Transverse colon (tissue), 4 donors: ENCODE measurements at places on chromosomes 2 and 18. TPM values are rescaled to one million over a fixed set of nuclear protein-coding genes. Genes with fewer than 3 reads are reported as not detected.
A peak's percentile ranks its signal among the peaks of the same experiment; 100 is the strongest.

The SNORC gene
- total RNA-seq, result 45.6 TPM

The MDH1B gene
- 365 TPM for total RNA-seq

The UGT1A10 gene
- 54.9 TPM for total RNA-seq

The CHRND gene
- total RNA-seq, result not detected

The RAX gene
- not detected for total RNA-seq

The LOXL3 gene
- total RNA-seq, result 4.1 TPM

The TBR1 gene
- total RNA-seq, result not detected

The PELI1 gene
- total RNA-seq, result 46.2 TPM

The GAD1 gene
- not detected for total RNA-seq

The OTX1 gene
- total RNA-seq, result not detected

The SCTR gene
- total RNA-seq, result not detected

GRCh38 chr18:49645841-49646351, 84.0 kb downstream of the LIPG start:
- H3K4me1 ChIP-seq, result peaks cover 18% of the 10 kb centered on the region
- no peak overlapping the region for H3K4me3 ChIP-seq
- peak overlapping the region; percentile 37 for H3K27ac ChIP-seq
- DNase-seq, result peak; percentile 27
- H3K36me3 ChIP-seq, result no peaks in the 10 kb centered on the region
- no peaks in the 10 kb centered on the region for H3K27me3 ChIP-seq

GRCh38 chr2:196274387-196274809, 103.0 kb upstream of the STK17B start:
- H3K4me3 ChIP-seq, result no peak overlapping the region
- H3K27ac ChIP-seq, result peak overlapping the region; percentile 78
- H3K36me3 ChIP-seq, result no peaks in the 10 kb centered on the region
- DNase-seq, result peak; percentile 36
- H3K4me1 ChIP-seq, result peaks cover 11% of the 10 kb centered on the region

DNA sequence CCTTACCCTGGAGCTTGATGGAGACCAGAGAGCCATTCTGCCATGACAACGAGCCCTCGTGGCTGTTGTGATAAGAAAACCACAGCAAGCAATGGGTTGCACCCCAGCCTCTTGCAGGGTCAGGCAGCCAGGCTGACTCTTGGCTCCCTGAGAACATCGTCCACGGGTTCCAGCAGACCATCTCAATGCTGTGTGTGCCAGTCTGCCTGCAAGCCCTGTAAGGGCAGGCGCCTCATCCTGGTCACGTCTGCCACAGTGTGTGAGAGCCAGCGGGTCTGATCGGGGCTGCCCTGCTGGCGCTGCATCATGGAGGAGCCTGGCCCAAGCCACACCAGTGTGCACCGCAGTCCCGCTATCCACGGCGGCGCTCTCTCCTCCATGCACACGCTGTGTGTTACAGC, 71.0 kb upstream of the MGAT4A start:
- H3K4me1 ChIP-seq, result no peaks in the 10 kb centered on the region
- no peaks in the 10 kb centered on the region for H3K27me3 ChIP-seq
- DNase-seq, result no peak

- DNase-seq, result no peak
- H3K4me1 ChIP-seq, result peaks cover 22% of the 10 kb centered on the region
- no peaks in the 10 kb centered on the region for H3K27me3 ChIP-seq
- H3K36me3 ChIP-seq, result no peaks in the 10 kb centered on the region
- H3K27ac ChIP-seq, result peak overlapping the region; percentile 36
These were observed 51.2 kb downstream of the CYRIA start for GRCh38 chr2:16614314-16614860.

DNA sequence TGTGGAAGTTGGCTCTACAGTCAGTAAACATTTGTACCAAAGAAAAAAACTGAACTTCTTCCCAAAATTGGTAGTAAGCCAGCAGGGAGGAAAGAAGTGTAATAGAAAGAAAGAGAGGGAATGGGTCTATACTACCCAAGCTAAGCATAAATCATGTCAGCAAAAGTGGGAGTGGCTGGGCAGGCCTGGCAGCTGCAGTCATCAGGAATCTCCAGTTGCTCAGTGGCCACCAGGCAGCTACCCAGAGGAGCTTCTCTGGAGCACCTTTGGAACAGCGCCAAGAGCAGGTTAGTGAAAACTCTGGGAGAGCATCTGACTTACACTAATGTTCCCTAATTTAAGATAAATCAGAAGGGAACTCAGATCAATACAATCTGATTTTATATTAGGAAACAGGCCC, 14.3 kb downstream of the FRZB start:
- H3K4me1 ChIP-seq, result no peaks in the 10 kb centered on the region
- H3K27me3 ChIP-seq, result no peaks in the 10 kb centered on the region
- no peaks in the 10 kb centered on the region for H3K36me3 ChIP-seq
- DNase-seq, result no peak
- no peak overlapping the region for H3K27ac ChIP-seq

- H3K4me1 ChIP-seq, result no peaks in the 10 kb centered on the region
- no peak overlapping the region for H3K27ac ChIP-seq
- DNase-seq, result no peak
- no peaks in the 10 kb centered on the region for H3K27me3 ChIP-seq
- H3K36me3 ChIP-seq, result no peaks in the 10 kb centered on the region
- H3K4me3 ChIP-seq, result no peak overlapping the region
These were observed 241.8 kb upstream of the MGAT5 start for GRCh38 chr2:134011936-134012586.

- H3K4me1 ChIP-seq, result no peaks in the 10 kb centered on the region
- DNase-seq, result no peak
- H3K36me3 ChIP-seq, result no peaks in the 10 kb centered on the region
- no peaks in the 10 kb centered on the region for H3K27me3 ChIP-seq
- no peak overlapping the region for H3K27ac ChIP-seq
These were observed 149.2 kb upstream of the NCKAP5 start for GRCh38 chr2:133717497-133717896.

GRCh38 chr2:10659898-10660568, 29.7 kb downstream of the NOL10 start:
- H3K36me3 ChIP-seq, result peaks cover 34% of the 10 kb centered on the region
- no peaks in the 10 kb centered on the region for H3K27me3 ChIP-seq
- DNase-seq, result peak; percentile 56
- H3K4me3 ChIP-seq, result no peak overlapping the region
- H3K4me1 ChIP-seq, result no peaks in the 10 kb centered on the region
- H3K27ac ChIP-seq, result no peak overlapping the region

DNA sequence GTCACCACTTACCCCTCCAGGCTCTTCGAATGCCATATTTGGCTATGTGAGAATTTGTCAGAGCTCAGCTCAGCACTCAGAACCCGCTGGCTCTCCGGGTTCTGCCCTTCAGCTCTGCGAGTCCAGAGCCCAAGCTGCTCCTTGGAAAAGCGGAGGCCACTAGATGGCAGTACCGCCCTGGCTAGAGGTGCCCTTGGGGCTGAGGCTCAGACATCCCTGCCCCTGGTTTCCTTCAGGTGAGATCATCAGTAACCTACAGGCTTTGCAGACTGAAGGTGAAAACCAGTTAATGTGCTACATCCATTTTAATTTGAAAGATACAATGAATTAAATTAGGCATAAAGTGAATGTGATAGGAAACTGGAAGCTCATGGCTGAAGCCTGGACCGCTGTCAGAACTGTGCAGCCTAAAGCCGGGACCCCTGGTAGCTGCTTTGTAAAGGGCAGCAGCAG, 285.6 kb downstream of the AGAP1 start:
- H3K4me3 ChIP-seq, result no peak overlapping the region
- DNase-seq, result peak; percentile 72
- H3K4me1 ChIP-seq, result no peaks in the 10 kb centered on the region
- H3K27ac ChIP-seq, result no peak overlapping the region

DNA sequence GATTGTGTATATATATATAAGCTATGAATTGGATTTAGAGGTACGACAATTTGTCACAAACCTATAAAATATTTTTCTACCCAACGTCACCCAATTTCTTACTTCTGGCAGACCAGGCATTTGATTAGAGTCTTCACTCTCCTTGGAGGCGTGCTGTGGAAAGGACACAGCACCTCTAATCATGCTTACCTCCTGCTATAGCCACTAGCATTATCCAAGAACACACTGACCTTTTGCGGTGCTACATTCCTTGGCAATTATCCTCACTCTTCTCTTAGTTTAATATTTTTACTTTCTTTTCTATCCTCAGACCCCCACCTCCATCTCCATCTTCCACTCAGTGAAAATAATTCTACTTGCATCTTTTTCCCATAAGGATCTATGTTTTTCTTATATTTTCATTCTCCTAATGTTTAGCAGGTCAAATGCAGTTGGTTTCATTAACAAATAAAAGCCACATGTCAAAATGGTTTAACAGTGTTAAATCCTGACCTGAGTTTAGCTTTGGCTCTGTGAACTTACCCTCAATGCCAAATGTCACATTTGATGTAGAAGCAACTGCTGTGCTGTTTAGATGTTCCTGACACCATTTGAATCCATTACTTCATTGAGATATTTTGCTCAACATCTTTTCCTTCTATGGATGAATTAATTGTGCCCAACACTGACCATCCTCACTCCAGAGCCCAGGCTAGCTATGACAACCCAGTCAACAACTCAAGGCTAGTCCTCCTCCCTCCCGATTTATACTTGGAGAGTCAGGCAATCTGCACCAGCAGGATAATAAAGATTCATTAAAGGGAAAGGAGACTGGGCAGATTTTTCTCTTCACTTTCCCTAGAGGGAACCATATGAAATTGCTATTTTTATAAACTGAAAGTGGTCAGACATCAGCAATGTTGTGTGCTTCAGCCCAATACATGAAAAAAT, 240.5 kb downstream of the MREG start:
- peaks cover 21% of the 10 kb centered on the region for H3K4me1 ChIP-seq
- peak overlapping the region; percentile 69 for H3K27ac ChIP-seq
- no peak for DNase-seq
- no peak overlapping the region for H3K4me3 ChIP-seq

DNA sequence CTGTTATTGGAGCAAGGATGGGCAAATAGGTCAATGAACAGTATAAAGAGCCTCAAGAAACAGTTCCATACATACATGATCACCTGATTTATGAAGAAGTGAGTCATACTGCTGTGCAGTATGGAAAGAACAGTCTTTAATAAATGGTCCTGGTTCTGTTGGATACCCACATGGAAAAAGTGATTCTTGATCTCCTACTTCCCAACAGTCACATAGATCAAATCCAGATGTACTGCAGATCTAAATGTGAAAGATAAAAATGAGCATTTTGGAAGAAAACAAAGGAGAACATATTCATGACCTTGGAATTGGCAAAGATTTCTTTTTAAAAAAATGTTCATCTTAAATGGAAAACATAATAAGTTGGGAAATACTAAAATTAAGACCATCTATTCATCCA, 75.8 kb downstream of the CCDC148 start:
- no peak for DNase-seq
- H3K36me3 ChIP-seq, result no peaks in the 10 kb centered on the region
- H3K4me3 ChIP-seq, result no peak overlapping the region

DNA sequence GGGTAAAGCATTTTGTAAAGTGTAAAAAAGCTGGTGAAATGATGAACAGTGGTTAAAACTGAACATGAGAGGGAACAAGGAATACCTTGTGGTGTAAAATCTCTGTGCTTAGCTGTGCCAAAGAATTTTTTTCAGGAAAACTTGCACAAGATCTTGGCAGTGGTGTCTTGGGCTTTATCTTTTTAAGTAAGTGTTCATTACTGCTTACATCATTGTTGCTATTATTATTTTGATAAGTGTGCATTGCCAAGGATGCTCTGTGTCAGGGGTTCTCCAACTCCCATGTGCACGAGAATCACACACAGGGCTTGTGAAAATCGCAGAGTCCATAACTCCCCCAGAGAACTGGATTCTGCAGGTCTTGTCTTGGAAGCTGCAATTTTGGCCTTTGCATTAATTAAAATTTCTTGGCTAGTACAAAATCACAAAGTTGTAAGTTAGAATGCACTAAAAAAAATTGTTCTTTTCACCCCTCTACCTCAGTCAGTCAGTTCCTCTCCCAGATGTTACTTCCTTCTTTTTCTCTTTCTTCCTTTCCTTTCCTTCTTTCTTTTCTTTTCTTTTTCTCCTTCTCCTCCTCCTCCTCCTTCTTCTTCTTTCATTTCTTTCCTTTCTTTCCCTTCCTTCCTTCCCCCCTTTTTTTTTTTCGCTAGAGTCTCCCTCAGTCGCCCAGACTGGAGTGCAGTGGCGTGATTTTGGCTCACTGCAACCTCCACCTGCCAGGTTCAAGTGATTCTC, 37.8 kb downstream of the GATA6 start:
- H3K36me3 ChIP-seq, result no peaks in the 10 kb centered on the region
- H3K27ac ChIP-seq, result no peak overlapping the region
- H3K27me3 ChIP-seq, result no peaks in the 10 kb centered on the region
- no peak for DNase-seq
- H3K4me1 ChIP-seq, result no peaks in the 10 kb centered on the region
- H3K4me3 ChIP-seq, result no peak overlapping the region

DNA sequence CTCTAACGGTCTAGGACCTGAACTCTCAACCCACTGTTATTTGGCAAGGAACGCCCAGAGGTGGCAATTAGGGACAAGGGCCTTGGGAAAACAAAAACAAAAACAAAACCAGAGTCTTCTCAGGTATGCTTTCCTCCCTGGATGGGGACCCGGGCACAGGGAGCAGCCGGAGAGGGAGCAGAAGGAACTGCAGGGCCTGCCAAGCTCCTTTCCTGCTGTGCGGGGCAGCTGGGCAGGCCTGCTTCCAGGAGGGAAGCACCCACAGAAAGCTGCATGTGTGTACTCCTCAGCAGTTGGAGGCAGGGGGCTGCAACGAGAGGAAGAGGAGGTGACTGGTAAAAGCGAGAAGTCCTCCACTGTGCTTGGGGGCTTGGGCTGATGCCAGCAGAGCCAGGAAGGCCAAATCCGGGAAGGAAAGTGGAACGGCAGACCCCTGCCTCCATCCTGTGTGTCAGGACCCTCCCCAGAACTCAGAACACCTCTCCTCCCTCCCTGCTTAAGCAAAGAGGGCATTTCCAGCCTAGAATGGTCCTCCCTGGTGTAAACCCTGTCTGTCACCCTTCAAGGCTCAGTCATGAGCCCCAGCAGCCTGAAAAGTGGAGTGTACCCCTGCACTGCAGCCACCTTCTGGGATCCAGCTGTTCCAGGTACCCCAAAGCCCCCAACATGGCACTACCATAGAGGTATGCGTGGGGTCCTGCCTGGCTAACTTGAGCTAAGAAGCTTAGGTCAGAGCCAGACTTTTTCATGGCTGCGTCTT, 56.3 kb downstream of the DNMT3A start:
- no peaks in the 10 kb centered on the region for H3K36me3 ChIP-seq
- H3K4me1 ChIP-seq, result no peaks in the 10 kb centered on the region

DNA sequence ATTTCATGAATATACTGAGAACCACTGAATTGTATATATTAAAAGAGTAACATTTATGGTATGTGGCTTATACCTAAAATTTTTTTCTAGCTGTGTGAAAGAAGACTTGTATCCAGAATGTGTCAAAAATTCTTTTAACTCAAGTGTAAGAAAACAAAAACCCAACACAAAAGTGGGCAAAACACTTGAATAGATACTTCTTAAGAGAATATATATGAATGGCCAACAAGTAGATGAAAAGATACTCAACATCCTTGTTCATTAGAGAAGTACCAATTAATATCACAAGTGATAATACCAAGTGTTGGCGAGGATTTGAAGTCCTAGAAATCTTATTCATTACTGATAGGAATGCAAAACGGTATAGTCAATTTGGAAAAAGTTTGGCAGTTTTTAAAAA, 107.2 kb upstream of the MYO3B start:
- no peak overlapping the region for H3K4me3 ChIP-seq
- H3K27me3 ChIP-seq, result no peaks in the 10 kb centered on the region
- no peak for DNase-seq
